ENCODE measurements at places on chromosomes 16 and 17.

- no peak for DNase-seq
Measured at GRCh38 chr17:44558710-44559633, 1.7 kb downstream of the FZD2 start.

GRCh38 chr17:55532670-55533069 is 21.4 kb upstream of the SMIM36 start:
- DNase-seq: no peak

DNA sequence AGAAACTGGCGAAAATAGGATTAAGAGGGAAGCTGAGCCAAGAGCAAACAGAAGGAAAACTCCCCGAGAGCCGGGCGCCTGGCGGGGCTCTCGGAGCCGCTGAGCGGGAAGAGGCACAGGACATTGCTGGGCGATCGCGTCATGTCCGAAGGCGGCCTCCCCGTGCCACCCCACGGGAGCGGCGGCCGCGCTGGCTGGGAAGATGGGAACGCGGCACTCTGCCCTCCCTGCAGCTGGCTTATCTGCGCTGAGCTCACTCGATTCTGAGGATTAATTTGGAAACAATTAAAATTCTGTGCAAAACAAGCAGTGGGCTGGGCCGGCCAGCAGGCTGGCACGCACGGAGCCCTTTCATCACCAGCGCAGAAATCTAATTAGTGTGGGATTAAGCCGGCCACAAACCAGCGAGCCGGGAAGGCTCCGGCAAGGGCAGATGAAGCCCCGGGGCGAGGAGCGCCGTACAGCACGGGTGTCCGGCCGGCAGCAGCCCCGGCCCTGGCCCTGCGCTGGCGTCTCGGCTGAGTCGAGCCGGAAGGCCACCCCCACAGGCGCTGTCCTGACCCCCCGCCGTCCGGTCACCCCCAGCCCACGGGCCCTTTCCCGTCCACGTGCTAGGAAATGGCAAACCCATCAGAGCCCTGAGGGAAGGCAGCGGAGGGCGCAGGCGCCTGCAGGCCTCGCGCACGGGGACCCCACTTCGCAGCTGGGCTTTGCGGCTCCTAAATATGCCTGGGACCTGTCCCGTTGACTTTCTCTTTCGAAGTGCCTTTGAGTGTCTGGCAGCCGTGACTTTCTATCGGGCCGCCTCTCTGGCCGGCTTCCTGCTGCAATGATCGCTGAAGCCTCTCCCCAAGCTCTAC is 37.9 kb downstream of the SOX8 start:
- peak; percentile 73 for DNase-seq

- no peak for DNase-seq
Measured at GRCh38 chr17:57751348-57751971, 6.4 kb upstream of the CCDC182 start.

DNA sequence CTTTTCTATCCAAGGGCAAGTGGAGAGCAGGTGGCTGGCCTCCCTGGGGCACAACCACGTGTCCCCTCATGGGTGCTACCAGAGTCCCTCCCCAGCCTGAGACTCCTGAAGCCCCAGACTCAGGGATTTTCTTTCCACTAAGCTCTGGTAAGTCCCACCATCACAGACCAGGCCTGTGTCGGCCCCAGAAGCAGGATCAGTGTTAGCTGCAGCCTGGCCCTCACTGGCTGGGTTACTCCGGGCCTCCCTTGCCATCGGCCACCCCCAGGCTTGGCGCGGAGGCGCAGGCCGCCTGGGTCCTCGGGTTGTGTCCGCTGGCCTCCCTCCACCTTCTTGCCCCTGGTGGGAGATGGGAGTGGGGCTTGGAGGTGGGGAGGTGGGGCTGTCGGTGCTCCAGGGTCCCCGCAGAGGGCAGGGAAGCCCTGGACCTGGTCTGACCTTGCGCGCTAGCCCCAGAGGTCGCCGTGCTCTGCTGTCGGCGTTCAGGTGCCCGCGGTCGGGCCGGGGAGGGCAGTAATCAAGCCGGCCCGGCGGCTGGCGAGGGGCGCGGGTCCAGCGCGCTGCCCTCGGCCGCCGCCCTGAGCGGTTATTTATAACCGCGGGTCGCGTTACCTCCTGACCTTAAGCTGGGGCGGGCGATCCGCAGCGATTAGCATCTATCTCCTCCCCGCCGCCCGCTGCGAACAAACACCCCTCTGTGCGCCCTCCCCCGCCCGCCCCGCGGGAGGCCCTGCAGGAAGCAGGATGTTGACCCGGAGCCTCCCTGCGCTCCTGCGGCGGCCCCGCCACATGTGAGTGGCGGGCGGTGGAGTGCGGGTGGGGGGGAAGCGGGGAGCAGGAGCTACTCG is 78.1 kb upstream of the TOB1 start:
- peak; percentile 41 for DNase-seq

DNA sequence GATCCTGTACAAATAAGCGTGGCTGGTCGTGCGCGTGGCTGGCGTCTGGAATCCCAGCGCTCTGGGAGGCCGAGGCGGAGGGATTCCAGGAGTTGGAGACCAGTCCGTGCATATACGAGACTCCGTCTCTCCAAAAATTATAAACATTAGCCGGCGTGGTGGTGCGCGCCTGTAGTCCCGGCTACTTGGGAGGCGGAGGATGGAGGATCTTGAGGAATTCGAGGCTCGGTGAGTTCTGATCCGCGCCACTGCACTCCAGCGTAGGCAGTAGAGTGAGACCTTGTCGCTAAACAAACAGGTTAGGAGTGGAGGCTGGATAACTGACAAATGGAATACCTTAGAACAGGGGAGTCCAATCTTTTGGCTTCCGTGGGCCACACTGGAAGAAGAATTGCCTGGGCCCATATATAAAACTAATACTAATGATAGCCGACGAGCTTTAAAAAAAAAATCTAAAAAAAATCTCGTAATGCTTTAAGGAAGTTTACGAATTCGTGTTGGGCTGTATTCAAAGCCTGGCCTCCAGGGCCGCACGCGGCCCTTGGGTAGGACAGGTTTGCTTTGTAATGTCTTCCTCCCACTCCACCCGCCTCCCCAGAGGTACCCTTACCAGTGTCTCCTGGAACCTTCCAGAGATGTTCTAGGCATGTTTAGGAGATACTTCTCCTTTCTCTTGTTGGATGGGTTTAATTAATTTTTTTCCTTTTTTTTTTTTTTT is 909 bp upstream of the RSL1D1 start:
- peak; percentile 22 for DNase-seq

GRCh38 chr17:50735287-50735686 is 15.9 kb downstream of the LUC7L3 start:
- DNase-seq: no peak

- DNase-seq: no peak
Measured at GRCh38 chr17:57699751-57700219, 45.3 kb downstream of the CCDC182 start.

- peak; percentile 82 for DNase-seq
Measured at GRCh38 chr17:15260376-15261257, 4.5 kb downstream of the PMP22 start.

DNA sequence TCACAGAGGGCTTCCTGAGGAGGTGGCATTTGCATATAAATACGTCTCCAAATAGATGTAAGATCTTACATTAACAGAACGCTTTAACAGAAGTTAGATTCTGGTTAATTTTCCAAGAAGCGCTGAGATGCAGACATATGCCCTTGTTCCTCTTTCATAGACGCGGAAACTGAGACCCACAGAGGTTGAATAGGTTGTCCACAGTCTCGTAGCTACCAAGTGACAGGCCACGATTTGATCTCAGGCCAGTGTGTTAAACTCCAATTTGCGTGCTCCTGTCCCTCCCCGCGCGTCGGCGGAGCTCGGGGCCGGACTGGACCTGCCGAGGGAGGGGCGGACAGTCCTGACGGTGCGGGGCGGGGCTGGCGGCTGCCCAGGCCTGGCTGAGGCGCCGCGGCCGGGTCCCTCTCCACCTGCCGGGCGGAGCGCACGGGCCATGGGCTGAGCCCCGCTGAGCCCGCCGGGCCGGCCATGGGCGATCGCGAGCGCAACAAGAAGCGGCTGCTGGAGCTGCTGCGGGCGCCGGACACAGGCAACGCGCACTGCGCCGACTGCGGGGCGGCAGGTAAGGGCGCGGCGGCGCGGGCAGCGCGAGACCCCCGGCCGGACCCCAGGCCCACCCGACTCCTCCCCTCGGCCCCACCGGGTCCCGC is at the start of gene ADAP2:
Gene ADAP2, plus strand, starts transcription at position 402 of the 653 bp plus-strand sequence. Its CDS starts 70 bp downstream, at position 472.
- no peak for DNase-seq

GRCh38 chr17:65824901-65825300 is 263.5 kb upstream of the AXIN2 start:
- no peak for DNase-seq

DNA sequence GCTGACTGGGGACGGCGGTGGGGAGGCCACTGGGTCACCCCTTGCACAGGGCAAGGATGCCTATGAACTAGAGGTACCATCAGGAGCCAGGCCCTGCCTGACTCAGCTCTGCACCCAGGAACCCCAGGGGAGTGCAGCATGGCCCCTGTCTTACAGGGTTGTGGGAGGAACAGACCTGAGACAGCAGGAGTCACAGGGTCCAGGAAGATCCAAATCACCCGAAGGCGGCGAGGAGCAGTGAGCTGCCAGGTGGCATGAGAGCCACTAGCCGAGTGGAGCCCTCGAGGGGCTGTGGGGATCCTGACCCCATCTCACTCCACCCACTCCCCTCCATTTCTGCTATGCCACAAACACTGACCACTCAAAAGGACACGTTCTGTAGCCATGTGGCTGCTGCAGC is 30.8 kb downstream of the PLD6 start:
- no peak for DNase-seq

All from fibroblast of gingiva (primary cell).